Stimulated activated CD8-positive, alpha-beta memory T cell treated with anti-CD3 and anti-CD28 coated beads, Interleukin-2, amount 100 ng/mL, for 48 hours (primary cell): ENCODE measurements at places on chromosomes 4 and X.
A peak's percentile ranks its signal among the peaks of the same experiment; 100 is the strongest.

DNA sequence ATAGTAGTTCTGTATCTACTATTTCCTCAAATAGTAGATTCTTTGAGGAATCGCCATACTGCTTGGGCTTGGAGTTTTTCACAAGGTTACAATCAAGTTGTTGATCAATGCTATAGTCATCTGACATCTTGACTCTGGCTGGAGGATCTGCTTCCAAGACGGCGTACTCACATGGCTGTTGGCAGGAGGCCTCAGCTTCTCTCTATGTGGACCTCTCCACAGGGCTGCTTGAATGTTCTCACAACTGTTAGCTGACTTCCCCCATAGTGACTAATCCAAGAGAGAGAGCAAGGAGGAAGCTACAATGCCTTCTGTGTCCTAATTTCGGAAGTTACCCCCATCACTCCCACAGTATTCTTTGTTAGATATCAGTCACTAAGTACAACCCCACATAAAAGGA is 10.3 kb downstream of the EGFL6 start:
- no peak for DNase-seq

- no peak for DNase-seq
These were observed 47.7 kb upstream of the FAM9A start for GRCh38 chrX:8848911-8849310.

GRCh38 chr4:164621886-164622521 is 131.9 kb upstream of the SMIM31 start:
- DNase-seq: no peak

GRCh38 chrX:20361890-20362262 is 95.2 kb upstream of the RPS6KA3 start:
- DNase-seq: no peak

GRCh38 chr4:87657525-87657924 is 7.4 kb downstream of the DMP1 start:
- no peak for DNase-seq

DNA sequence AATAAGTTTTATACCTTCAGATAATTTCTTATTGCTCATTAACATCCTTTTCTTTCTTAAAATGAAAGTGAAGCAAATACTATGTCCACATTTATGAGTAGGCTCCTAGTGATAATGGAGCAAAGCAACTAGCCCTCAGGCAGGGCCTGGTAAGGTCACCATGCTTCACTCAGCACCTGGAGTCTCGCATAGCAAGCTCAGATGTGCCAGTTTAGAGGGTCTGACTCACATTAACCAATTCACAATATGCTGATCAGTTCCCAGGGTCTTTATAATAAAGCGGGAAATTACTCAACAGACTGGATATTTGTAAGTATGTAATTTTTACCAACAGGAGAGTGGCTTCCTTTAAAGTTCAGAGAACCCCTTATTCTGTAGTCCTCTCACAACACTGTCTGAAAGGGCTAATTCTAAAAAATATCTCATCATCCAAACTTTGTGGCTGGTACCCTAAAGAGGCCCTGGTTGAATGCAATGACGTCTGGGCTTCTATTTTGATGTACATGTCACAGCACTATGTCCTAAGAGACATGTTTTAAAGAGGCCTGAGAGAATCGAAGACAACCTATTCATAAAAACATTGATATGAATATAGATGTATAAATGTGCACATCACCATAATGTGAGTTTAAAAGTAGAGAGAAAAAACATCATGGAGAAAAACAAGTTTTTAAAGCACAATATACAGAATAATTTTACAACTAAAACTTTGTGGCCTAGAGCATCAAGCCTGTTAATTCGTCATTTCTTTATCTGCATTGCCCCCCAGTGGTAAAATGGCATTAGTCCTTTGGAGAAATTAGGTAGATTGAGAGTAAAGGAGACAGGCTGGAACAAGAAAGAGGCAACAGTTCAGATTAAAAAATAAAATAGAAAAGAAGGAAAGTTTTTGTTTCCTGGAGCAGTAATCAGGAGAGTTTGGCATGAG is 44.3 kb downstream of the IL21 start:
- DNase-seq: no peak

DNA sequence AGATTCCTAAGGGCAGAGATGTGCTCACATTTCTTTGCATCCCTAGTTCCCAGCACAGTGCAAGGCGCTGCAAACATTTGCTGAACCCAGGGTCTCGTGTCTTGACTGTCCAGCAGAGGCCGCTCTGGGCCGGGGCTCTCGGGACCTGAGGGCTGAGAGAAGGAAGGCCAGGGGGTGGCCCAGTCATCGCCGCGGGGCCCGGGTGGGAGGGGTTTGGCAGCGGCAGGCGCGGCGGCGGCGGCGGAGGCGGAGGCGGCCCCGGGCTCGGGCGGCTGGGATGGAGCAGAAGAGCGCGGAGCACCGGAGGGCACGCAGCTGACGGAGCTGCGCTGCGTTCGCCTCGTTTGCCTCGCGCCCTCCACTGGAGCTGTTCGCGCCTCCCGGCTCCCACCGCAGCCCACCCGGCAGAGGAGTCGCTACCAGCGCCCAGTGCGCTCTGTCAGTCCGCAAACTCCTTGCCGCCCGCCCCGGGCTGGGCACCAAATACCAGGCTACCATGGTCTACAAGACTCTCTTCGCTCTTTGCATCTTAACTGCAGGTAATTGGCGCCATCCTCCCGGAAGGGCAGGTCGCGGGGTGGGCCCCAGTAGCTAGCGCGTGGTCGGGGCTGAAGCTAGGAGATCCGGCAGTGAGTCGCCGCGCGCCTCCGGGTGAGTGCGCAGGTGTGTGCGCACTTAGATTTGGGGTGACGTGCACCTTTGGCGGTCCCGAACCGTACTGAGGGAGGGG is at the start of gene PARM1:
Gene PARM1, plus strand, starts transcription at position 285 of the 730 bp plus-strand sequence. Its CDS starts 212 bp downstream, at position 497.
- peak; percentile 49 for DNase-seq

- no peak for DNase-seq
These were observed 353 bp downstream of the NSD2 start for GRCh38 chr4:1871471-1872021.

GRCh38 chr4:84894621-84895020 is 71.9 kb downstream of the WDFY3 start:
- DNase-seq: no peak

DNA sequence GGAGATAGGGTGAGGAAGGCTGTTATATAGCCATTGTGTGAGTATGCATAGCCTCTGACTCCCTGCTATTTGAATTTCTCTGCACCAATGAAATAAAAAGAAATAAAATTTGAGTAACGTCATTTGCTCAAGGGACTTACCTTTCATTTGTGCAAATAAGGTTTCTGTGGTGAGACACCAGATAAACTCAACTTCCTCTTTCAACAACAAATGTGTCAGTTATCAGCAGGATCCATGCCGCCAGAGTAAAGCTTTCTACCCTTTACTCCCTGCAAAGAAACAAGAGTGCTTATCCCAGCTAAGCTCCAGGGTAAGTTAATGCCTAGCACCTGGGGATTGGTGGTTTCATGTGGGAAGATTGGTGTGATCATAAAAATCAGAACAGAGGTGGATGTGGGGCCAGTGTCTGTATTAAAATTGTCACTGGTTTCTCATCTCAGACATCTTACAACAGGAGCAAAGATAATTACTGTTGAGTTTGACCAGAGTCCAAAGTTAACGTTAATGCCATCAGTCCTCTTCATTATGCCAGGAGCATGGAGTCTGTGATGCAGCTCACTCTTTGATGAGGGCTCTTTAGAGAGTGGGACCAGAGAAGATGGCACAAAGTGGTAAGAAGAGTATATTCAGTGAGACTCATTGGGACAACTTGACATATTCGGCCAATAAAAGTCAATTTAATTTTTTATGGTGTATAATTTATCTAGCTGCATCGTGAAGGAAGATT is at the start of gene P2RY10:
Gene P2RY10, plus strand, starts transcription at position 206 of the 727 bp plus-strand sequence. CDS start 15,130 bp downstream, outside the sequence.
- DNase-seq: no peak

GRCh38 chr4:169566021-169566818 is 46.2 kb downstream of the NEK1 start:
- no peak for DNase-seq

- DNase-seq: no peak
These were observed 22.0 kb downstream of the MTMR1 start for GRCh38 chrX:150715184-150715583.

GRCh38 chrX:12197030-12197429 is 58.8 kb downstream of the FRMPD4 start:
- no peak for DNase-seq

- DNase-seq: no peak
These were observed 168.8 kb upstream of the ZFP42 start for GRCh38 chr4:187826725-187827124.

GRCh38 chr4:148097801-148098200 is 344.4 kb downstream of the NR3C2 start:
- DNase-seq: no peak

DNA sequence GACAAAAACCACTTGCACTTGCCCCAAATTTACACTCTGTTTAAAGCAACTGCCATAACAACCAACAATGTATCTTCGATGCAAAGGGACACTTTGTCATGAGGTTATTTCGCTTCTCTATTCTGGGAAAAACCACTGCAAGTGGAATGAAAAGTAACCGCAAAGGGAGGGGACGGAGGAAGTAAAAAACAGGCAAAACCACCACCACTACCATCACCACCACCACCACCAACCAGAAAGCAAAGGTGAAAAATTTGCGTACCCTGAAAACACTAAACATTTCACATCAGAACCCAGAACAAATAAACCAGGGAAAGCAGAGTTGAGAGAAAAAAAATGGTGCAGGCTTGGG is 1.2 kb upstream of the N4BP2 start:
- DNase-seq: peak; percentile 6

DNA sequence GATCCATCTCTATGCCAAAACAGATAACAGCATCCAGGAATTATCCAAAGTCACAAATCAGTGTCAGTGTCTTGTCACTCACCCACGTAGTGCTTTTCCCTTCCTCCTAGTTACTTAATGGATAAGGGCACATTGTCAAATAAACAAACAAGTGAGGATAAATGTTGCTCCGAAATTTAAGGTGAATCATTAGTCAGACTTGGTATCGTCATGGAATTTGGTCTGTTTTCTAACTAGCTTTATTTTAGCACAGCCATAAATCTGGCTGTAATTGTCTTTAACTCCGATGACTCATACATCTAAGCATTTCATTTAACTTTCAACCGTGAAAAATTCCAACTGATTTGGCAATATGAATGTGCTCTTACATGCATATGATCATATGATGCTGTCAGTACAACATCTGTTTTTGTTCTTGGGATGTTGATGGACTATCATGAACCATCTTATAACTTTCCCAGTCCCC is 83.3 kb downstream of the SNCA start:
- no peak for DNase-seq

DNA sequence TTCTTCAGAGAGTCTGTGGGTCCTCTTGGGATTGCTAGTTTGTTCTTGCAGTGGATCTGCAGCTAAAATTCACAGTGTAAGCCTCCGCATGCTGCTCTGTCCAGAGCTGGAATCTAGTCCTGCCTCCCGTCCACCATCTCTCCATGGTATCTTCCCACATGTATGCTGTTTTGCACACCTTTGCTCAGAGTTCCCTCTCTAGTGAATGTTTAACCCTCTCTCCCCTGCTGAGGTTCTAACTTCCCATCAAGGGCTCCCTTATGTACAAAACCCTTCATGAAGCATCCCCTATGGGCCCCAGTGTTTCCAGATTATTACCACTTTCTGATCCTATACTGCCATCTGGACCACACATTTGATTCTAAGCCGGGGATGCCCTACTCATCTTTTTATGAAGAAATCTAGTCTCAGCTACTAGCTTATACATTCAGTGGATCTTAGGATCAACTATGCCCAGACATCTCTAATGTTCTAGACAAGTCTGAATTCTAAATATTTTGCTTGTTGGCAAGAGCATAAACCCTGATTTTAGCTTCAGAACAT is 157.3 kb downstream of the CPEB2 start:
- DNase-seq: no peak

- DNase-seq: no peak
These were observed 44.5 kb upstream of the NDP start for GRCh38 chrX:44017676-44018075.

- DNase-seq: no peak
These were observed 110.1 kb downstream of the APOOL start for GRCh38 chrX:85113746-85114145.

- DNase-seq: no peak
These were observed 18.1 kb upstream of the APBB2 start for GRCh38 chr4:41232406-41232805.

DNA sequence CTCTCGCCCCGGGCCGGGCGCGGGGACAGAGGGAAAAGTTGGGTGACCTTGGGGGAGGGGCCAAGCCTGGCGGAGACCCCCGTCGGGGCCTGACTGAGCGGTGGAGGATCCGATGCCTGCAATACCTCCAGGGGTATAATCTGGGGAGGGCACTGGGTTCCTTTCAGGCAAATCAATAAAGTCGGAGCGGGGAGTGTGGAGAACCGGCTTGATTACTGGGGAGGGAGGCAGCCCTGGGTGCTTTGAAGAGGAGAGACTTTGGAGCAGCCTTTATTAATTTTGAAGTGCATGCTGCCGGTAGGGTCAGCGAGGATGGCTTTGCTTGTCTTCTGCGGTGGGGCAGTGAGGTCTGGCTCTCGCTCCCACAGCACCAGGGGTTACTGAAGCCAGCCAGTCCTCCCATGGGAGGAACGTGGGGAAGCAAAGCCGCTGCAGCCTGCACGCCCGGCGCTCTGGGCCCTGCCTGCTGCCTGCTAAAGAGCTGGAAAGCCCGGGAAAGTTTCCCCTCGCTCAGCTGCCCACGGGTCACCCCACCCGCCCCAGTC is 403 bp upstream of the LGI2 start:
- DNase-seq: no peak

DNA sequence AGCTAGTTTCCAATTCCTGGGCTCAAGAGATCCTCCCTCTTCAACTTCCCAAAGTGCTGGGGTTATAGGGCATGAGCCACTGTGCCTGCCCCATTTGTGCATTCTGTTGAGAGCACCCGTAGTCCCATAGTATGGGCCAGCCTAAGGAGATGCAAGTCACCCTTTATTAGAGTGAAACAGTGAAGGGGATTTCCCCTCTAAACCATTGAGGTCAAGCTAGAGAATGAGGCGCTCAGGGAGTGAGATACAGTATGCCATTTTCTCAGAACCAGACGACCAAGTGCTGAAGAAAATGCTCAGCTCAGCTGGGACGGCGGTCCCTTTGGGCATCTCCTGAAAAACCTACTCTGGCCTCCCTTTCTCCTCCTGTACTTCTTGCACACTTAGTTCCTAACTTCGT is 18.7 kb downstream of the RNF4 start:
- no peak for DNase-seq

- DNase-seq: no peak
These were observed 33.2 kb upstream of the CLDN24 start for GRCh38 chr4:183355405-183355804.

GRCh38 chrX:68077378-68077777 is 355.9 kb downstream of the OPHN1 start:
- no peak for DNase-seq
